ENCODE measurements at places on chromosomes 11 and 22.

- DNase-seq: no peak
Measured at GRCh38 chr11:122202951-122203456, 87.0 kb upstream of the BLID start.

DNA sequence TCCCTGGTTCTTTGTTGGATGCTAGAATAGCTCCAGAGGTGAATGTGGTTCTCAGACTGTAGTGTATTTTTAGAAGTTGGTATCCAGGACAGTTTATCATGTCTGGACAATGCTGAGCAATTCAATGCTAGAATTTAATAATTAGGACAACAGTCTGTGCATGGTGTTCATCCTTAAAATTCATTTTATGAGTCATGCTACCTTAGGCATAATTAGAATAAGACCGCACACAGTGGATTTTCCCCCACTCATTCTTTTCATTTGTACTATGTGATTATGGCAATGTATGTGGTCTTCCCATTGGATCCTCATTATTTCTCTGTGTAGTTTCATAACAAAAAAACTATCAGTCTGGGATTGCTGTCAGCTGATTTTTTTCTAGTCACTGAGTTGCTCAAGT is 196.7 kb downstream of the ARHGAP42 start:
- no peak for DNase-seq

- peak; percentile 93 for DNase-seq
Measured at GRCh38 chr22:24060375-24060788, 49.3 kb downstream of the CABIN1 start.

- DNase-seq: no peak
Measured at GRCh38 chr22:29375398-29376076, 12.8 kb downstream of the AP1B1 start.

- peak; percentile 53 for DNase-seq
Measured at GRCh38 chr11:63599211-63600122, 14.8 kb downstream of the PLAAT3 start.

- DNase-seq: no peak
Measured at GRCh38 chr11:121421149-121421901, 30.8 kb upstream of the SORL1 start.

DNA sequence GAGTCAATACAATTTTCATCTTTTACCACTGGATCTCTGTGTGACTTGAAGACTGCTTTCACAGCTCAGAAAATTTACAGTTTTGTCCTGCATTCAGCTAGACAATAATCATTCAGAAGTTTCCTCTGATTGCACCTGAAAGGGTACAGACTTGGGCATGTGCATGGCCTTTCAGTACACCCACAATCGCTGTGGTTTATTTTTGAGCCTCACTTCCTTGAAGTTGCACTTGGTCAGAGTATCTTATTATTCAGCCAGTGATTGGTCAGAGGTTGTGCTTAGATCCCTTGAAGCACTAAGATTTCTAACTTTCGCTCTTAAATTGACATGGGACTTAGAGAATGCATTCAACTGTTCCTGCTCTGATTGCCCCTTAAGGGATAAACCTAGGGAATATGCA is 508.2 kb downstream of the FAM181B start:
- no peak for DNase-seq

DNA sequence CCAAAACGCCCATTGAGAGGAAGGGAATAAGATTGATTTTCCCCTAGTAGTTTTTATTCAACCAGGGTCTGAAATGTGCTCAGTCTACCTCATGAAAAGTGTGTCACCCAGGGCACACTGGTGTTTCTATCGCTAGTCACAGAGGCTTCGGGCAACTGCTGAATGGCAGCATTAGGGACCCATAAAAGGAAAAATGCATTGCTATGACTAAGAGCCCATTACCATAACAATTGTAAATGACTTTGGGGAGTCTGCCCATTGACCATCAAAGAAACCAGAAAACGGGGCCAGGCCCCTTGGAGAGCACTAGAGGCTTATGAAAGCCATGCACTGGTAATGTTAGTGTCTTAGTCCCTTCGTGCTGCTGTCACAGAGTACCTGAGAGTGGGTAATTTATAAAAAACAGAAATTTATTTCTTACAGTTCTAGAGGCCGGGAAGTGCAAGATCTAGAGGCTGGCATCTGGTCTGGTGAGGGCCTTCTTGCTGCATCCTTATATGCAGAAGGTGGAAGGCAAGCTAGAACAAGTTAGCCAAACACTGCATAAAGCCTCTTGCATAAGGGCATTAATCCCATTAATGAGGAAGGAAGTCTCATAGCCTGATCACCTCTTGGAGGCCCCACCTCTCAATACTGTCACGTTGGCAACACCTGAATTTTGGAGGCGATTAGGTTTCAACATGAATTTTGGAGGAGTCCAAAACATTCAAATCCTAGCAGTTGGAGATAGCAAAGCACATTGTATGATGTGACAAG is 306.7 kb downstream of the ST3GAL4 start:
- no peak for DNase-seq

DNA sequence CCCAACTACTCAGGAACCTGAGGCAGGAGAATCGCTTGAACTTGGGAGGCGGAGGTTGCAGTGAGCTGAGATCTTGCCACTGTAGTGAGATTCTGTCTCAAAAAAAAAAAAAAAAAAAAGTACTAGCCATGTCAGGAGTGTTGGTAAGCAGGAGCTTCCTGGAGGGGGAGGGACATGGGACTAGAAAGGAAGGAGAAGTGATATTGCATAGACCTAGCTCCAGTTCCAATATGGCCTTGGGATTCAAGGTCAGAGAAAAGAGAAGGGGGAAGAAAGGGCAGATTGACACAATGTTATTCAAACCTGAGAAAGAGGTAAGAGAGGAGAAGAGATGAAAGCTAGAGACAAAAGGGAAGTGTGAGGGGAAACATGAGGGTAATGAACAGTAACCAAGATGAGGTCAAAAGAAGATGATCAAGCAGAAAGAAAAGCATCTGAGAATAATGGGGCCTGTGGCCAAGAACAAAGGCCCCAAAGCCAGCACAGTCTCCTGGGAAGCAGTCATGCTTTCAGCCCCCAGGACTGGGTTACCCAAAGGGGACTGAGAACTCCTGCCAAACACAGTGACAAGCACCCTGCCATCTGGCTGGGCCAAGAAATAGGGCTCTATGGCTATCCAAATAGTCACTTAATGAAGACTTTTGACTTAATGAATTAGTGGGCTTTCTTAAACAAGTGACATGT is 51.7 kb upstream of the FTH1 start:
- DNase-seq: no peak

- no peak for DNase-seq
Measured at GRCh38 chr22:42842658-42843370, 14.3 kb downstream of the ARFGAP3 start.

- DNase-seq: no peak
Measured at GRCh38 chr11:65169164-65169641, 830 bp upstream of the SPDYC start.

DNA sequence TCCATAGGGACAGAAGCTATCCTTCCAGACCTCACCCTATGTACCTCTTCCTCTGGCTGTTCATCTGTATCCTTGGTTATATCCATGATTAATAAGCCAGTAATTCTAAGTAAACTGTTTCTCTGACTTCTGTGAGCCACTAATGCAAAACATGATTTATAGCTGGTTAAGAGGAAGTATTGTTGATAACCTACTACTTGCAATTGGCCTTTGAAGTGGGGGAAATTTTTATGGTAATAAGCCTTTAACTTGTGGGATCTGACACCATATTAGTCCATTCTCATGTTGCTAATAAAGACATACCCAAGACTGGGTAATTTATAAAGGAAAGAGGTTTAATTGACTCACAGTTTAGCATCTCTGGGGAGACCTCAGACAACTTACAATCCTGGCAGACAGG is 21.9 kb downstream of the CASP12 start:
- no peak for DNase-seq

DNA sequence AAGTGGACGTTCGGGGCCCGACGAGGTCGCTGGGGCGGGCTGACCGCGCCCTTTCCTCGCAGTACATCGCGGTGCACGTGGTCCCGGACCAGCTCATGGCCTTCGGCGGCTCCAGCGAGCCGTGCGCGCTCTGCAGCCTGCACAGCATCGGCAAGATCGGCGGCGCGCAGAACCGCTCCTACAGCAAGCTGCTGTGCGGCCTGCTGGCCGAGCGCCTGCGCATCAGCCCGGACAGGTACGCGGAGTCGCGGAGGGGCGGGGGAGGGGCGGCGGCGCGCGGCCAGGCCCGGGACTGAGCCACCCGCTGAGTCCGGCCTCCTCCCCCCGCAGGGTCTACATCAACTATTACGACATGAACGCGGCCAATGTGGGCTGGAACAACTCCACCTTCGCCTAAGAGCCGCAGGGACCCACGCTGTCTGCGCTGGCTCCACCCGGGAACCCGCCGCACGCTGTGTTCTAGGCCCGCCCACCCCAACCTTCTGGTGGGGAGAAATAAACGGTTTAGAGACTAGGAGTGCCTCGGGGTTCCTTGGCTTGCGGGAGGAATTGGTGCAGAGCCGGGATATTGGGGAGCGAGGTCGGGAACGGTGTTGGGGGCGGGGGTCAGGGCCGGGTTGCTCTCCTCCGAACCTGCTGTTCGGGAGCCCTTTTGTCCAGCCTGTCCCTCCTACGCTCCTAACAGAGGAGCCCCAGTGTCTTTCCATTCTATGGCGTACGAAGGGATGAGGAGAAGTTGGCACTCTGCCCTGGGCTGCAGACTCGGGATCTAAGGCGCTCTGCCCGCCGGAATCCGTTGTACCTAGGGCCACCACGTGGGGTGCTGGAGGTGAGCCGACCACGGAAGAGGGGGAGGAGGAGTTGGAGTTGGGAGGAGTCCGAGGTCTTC is 771 bp downstream of the MIF start:
- DNase-seq: no peak

- DNase-seq: no peak
Measured at GRCh38 chr11:57527056-57527631, 3.4 kb downstream of the TIMM10 start.

- no peak for DNase-seq
Measured at GRCh38 chr11:62542111-62542745, 4.4 kb downstream of the AHNAK start.

DNA sequence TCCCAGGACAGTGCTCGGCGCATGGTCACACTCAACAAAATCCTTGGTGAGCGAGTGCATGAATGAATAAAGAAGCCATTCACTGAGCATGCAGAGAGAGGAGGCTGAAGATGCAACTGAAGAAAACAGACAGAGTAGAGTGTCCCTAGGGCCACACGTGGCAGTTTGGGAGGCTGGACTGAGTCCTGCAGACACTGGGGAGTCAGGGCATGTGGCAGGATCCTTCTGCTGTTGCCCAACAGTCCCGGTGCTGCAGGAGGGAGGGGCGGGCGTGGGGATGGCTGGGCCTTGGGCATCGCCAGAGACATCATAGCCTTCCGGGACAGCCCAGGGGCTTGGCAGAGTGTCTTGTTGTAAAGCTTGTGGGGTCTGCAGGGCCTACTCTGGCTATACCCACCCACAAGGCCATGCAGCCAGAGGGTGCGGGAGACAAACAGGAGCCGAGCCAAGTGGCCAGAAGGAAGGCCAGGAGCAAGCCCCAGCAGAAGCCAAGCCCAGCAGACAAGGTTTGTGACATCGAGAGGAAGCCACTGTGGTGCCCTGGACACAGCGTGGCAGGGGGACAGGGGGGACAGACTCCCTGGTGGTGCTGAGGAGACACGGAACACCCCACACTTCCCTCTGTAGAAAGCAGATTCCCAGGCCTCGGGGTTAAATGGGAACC is 26.7 kb upstream of the FBLN1 start:
- no peak for DNase-seq

DNA sequence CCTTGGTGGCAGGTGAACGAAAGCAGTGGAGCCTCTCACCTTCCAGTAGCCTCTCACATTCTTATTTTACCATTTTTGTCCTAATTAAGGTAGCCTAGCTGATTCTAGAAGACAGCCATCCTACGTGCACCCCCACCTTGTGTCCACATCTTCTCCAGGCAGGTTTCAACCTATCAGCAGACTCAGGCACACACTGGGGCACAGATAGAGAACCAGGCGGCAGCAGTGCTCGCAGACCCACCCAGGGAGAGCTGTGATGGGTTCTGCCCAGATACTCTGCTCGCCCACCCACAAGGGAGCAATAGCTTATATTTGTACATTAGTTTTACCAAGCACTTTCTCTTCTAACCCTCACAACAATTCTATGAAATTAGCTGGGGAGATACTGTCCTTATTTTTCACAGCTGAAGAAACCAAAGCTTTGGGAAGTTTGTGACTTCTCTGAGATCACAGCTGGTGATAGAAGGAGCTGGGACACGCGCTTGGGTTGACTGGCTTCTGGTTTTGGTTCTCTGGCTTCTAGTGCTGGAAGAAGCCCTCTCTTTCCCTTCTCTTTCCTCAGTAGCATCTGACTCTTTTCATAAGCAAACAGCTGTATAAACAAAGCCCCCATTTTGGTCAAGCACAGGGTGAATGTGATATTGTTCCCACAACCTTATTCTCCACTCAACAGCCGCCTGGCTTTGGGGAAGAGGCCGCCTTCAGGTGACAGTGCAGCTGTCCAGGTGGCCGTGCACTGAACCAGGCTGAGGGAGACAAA is 36.9 kb downstream of the PPP2R1B start:
- no peak for DNase-seq

- DNase-seq: peak; percentile 58
Measured at GRCh38 chr11:62394825-62395538, 23.9 kb upstream of the SCGB1A1 start.

DNA sequence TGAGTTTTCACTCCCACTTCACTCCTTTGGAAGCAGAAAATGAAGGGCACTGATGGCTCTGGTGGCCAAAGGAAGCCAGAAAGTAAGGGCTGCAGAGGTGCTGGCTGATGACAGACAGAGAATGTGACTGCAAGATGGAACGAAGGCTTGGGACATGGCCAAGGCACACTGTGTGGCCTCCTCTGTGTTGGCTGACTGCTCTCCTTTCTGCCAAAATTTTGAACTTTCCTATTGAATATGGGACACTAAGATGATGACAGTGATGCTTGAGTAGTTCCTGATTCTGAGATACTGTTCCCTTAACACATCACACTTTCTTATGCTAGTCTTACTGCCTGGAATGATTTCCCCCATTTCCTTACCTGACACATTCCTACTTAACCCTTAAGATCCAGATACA is 156.4 kb downstream of the SWAP70 start:
- DNase-seq: no peak

DNA sequence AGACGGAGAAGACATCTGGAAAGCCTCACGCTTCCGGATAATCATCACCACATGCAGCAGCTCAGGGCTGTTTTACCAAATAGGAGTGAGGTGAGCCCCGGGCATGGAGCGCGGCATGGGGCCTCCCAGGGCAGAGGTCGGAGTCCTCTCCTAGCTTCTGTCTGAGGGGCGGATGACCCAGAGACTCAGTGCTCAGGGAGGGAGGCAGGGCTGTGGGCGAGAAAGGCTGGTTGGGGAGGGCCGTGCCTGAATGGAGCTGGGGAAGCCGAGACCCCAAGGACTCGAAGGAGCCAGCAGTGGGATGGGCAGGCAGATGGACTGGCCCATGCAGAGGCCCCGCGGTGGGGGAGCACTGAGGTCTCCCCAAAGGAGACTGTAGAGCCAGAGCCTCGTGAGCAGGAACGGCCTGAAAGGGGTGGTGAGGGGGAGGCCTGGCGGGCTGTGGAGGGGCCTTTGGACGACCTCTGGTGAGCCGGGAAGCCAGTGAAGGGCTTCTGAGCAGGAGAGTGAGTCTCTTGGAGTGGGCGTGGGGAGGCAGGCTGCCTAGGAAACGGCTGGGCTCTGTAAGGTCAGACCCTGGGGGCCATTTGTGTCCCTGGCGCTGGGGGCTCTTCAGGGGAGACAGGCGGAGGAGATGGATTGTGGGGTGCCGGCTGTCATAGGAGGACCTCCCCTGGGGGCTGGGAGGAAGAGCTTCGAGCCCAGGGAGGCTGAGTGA is 24.7 kb upstream of the PANX2 start:
- no peak for DNase-seq

GRCh38 chr11:78841456-78842060 is 266.9 kb upstream of the NARS2 start:
- DNase-seq: no peak

GRCh38 chr22:30210235-30210909 is 36.2 kb downstream of the LIF start:
- no peak for DNase-seq

All from GM04503 (cell line).